Activated CD4-positive, alpha-beta T cell treated with anti-CD3 and anti-CD28 coated beads for 4 hours (primary cell): ENCODE measurements at places on chromosomes 7 and 10.
A peak's percentile ranks its signal among the peaks of the same experiment; 100 is the strongest.

- peak; percentile 77 for DNase-seq
These were observed 18.4 kb downstream of the GIMAP5 start for GRCh38 chr7:150755473-150756099.

DNA sequence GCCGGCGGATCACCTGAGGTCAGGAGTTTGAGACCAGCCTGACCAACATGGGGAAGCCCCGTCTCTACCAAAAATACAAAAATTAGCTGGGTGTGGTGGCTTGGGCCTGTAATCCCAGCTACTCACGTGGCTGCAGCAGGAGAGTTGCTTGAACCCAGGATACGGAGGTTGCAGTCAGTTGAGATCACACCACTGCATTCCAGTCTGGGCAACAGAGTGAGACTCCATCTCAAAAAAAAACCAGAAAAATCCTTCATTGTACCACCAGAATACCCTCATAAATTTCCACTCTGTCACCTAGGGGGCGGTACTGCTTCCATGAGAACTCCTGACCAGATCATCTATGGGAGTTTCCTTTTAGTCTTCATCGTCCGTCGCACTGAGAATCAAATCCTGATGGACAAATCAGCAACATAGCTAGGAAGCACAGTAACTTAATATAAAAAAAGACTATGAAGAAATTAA, 225.8 kb upstream of the KLF14 start:
- peak; percentile 61 for DNase-seq

DNA sequence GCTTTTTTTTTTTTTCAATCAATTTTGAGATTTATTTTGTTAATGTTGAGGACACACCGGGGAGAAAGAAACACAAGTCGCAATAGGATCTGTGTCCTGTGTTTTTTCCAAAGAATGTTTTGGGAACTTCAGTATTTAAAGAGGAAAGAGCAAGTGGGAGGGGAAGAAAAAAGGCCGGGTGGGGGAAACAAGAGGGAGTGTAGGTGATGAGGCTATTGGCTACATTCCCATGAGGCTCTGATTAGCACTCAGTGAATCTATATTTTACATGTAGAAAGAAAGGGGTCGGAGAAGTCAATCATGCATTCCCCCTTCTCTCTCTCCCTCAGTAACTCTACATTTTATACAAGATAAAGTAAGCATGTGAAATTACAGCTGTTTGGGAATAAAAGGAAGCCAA, 4.1 kb downstream of the ZNF680 start:
- DNase-seq, result no peak

DNA sequence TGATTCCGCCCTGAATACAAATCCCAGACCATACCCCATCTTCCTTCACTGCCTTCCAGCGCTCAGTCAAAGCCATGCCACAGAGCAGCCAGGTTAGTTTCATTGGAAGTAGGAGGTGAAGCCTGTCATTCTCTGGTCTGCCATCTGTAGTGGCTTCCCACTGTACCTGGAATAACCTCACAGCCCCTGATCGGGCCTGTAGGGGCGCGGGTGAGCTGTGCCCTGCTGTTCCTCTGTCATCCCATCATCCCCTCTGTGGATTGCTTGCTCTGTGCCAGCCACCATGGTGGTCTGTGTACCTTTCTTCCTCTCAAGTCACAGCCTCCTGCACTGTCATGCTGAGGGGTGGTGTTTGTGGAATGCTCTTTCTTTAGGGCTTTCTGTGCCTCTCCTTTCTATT, 155.1 kb downstream of the ZNF22 start:
- DNase-seq, result no peak

DNA sequence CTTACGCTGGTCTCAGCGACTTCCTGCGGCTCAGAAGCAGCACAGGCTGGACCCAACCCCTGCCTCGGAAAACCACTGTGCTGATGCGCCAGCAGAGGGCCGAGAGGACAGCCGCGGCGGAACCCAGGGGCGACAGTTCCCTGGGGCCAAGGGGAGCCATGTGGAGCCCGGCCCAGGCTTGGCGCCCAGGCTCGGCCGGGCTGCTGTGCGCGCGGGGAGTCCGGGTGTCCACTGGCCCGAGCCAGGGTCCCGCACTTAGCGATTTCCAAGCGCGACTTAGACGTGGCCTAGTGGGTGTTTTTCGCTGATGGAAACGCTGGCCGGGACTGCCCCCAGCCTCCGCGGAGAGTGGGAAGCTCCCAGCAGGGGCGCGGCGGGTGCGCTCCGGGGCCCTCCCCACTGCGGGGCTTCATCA, 18.6 kb upstream of the ZNF32 start:
- no peak for DNase-seq

DNA sequence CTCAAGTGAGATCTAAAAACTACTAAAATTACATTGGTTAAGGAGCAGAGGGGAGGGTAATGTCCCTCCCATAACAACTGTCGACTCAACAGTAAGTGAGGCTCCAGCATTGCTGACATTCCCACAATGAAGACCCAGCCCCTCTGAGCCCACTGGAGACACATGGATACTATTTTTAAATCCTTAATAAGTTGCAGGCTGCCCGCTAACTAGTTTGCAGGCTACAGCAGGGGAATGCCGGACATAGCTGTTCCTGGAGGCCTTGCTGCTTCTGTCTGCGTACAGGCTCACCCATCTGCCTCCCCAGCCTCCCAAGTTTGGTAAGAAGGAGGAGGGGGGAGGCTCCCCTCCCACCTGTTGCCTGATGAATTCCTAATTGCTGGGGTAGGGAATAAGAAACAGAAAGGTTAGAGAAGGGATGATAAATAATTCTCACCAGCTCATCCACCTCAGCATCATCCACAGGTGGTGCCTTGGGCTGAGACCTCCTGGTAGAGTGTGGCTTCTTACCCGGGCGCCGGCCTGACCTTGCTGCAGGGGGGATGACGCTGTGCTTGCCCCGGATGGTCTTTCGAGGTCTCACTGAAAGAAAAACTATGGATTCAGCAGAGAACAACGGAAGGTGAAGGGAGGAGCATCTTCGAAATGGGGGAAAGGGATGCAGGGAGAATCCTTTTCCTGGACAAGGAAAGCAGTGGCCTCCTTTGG, 10.1 kb downstream of the FZD9 start:
- DNase-seq, result no peak

- no peak for DNase-seq
These were observed 7.2 kb upstream of the SNX10 start for GRCh38 chr7:26284477-26284876.

DNA sequence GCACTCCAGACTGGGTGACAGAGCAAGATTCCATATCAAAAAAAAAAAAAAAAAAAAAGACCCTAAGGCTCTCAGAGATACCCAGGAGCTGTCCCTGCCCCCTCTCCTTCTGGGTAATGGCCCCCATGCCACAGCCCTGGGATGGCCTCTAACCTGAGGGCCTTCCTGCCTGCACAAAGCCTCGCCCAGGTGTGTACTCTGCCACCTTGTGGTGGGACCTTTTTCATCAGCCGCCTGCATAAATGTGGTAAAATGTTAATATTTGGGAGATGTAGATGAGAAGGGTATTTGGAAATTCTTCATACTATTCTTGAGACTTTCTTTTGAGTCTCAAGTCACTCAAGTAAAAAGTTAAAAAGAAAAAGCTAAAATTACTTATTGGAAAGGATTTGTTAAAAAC, 46.3 kb upstream of the RNF216 start:
- peak; percentile 45 for DNase-seq

GRCh38 chr10:129604333-129605032, 137.4 kb downstream of the MGMT start:
- DNase-seq, result no peak

GRCh38 chr7:17878627-17879026, 61.7 kb downstream of the SNX13 start:
- no peak for DNase-seq

DNA sequence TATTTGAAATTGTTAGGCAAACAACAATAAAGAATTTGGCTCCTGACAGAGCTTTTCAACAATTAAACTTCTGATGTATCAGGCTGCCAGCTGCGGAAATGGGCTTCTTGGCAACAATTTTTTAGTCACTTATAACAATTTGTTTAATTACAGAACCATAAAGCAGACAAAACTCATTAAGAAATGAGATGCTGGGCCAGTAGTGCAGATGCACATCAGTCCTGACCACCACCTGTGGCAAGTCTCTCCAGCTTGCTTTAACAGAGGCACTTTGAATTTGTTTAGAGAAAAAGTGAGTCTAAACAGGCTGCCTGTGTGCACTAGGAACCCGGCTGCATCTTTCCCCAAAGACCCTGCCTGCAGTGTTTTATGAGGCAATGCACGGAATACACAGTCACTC, 1124.4 kb downstream of the NXPH1 start:
- DNase-seq, result no peak

GRCh38 chr7:117808341-117808757, 64.9 kb downstream of the CTTNBP2 start:
- no peak for DNase-seq

GRCh38 chr7:106952001-106952657, 87.0 kb downstream of the PIK3CG start:
- no peak for DNase-seq

DNA sequence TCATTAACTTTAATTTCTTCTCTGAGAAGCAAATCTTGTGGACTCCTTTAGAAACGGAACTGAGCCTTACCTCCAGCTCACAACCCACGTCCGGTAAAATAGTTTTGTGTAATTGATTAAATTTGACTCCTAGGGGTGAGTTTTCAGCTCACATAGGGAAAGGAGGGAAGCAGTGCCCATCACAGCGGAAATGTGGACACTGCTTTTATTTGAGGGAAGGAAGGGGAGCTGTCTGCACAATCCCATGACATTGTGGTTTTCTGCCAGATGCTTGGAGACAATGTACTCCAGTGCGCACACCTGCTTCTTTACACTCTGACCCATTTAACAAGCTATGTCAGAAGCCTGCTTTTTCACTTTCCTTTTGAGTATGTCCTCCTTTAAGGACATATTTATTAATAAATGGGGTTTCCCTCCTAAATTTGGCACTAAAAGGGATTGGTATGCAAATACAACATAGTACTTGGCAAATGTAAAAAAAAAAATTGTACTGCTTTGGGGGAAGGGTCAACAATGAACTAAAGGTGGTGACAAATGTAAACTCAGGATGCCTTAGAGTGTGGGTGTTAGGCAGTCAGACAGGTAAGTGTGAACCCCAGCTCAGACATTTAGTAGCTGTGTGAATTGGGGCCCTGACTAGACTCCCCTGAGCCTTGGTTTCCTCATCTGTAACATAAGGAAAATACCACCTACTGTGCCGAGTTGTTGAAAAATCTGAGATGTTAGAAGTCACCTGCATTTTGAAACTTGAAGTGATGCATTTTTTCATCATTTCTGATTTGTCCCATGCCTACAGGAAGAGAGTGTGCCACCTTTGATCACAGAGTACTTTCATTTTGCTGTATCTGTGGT, 90.2 kb upstream of the KLF6 start:
- peak; percentile 44 for DNase-seq

DNA sequence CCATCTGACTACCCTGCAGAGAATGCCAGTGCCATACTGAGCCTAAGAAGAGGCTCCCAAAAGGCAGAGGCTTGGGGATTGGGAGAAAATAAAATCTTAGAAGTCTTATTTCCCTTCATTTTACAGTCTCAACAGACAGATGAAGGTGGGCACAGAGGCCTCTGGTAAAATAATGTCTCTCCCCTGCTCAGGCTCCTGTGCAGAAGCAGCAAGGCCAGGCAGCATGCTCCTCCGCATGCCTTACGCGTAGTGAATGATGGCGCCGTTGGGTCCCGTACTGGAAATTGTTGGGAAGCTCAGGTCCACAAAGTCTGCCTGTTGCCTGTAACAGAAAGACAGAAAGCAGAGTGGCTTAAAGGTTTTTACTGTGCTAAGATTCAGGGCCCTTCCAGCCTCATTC, 45.8 kb downstream of the XPNPEP1 start:
- no peak for DNase-seq

DNA sequence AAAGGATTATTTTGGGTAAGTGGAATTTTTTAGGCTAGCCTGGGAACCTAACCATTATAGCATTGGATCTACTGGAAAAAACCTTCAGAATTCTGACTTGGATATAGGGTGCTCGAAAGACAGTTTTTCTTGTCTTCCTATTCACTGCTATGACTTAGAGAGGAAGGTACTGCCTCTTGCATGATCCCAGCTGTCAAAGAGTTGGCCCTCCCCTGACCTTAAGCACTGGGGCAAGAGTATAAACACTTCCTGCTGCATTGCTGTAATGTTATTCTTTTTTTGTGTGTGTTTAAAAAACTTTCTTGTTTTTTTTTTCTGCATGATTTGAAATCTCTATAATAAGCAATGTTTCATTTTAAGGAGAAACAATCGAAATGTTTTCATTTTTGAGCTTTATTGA, 113.0 kb downstream of the LRMDA start:
- no peak for DNase-seq

GRCh38 chr10:12833451-12833850, 168.1 kb downstream of the CCDC3 start:
- DNase-seq, result no peak

GRCh38 chr7:151776876-151777494, 99.9 kb downstream of the PRKAG2 start:
- DNase-seq, result no peak

DNA sequence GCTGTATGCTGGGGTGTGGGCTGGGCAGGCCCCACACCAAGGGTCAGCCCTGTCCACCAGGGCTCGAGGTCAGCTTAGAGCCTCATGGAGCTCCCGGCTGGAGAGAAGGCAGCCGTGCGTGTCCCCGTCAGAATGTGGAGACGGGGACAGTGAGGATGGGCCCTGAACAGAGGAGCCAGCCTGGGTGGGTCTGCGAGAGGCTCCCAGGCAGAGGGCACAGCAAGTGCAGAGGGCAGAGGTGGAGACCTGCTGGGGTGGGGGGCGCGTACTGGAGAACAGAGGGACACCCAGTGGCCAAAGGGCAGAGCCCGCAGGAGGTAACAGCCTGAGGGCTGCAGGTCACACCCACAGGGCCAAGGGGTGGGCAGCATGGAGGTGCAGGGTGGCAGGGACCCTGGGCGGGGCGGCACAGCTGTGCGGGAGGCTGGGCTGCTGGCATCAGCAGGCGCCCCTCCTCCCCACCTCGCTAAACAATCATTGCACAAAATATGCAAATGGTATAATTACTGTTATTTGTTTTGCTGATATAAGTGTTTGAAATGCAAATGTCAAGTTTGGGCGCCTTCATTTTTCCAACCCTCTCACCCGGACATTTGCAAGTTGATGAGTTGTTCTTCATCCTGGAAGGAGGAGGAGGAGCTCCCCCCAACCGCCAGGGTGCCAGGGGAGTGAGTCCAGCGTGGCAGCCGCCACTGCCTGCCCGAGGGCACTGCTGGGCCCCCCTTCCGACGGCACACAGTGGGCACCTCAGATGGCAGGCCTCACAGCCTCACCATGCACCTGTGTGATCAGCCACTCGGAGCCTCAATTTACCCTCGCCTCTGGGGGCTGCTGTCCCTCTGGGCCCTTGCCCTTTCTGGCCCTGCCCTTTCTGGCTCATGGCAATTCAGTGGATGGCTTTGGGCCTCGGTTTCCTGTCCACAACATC, 35.0 kb downstream of the ELFN1 start:
- no peak for DNase-seq
